HFFc6 (cell line): ENCODE measurements at places on chromosomes 5 and 9.

- peak; percentile 15 for DNase-seq
Observed at GRCh38 chr5:122775550-122776542, 966 bp downstream of the SNX2 start.

GRCh38 chr9:14193328-14193990, 120.5 kb downstream of the NFIB start:
- no peak for DNase-seq

DNA sequence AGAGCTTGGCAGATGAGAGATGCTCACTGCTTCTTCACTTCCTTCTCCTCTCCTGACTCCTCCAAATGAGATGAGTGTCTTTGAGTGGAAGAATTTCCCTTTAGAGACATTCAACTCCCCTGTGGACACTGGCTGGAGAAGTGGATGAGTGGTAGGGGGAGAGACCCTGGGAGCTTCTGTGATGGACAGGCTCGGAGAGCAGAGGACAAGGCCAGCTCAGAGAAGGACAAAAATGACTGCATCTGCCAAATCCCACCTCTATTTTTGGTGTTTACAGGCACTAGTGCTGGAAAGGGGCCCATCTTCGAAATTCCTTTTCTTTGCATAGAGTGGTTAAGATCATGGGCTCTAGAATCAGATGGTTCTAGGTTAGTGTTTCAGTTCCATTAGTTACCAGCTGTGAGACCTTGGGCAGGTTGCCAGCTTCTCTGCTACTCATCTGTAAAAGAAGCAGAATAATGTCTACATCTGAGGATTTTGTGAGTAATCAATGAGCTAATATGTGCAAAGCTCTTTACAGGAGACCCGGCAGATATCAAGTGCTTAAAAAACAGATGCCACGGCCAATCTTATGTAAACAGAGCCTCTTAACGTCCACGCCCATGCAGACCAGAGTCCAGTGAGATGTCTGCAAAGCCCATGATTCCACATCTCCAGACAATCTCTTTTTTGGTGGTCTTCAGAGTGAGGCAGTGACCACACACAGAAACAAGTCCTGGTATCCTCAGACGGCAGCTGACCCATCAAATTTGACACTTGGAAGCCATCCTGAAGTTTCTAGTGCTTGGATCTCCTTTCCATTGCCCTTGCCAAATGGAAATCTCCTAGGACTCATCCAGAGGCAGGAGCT, 13.6 kb upstream of the COL27A1 start:
- no peak for DNase-seq

DNA sequence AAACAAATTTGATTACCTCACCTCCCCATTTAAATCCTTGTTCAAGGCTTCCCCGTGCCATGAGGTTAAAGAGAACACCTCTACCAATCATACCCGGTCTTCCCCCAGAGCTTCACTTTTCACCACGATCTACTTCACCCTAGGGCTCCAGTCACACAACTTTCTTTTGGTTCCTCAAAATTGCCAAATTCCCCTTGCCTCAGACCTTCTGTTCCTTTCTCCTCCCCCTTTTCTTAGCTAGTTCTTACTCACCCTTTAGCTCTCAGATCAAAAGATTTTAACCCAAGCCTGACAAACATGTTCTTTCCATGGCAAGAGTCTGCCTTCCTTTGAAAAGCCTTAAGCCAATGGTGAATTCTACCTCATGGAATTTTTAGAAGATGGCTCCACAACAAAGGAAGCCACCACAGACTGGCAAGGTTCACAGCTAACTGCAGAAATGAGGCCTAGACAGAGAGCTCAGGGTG, 56.7 kb downstream of the MAPKAP1 start:
- DNase-seq, result peak; percentile 63

- no peak for DNase-seq
Observed at GRCh38 chr9:18499980-18500379, 26.0 kb downstream of the ADAMTSL1 start.

DNA sequence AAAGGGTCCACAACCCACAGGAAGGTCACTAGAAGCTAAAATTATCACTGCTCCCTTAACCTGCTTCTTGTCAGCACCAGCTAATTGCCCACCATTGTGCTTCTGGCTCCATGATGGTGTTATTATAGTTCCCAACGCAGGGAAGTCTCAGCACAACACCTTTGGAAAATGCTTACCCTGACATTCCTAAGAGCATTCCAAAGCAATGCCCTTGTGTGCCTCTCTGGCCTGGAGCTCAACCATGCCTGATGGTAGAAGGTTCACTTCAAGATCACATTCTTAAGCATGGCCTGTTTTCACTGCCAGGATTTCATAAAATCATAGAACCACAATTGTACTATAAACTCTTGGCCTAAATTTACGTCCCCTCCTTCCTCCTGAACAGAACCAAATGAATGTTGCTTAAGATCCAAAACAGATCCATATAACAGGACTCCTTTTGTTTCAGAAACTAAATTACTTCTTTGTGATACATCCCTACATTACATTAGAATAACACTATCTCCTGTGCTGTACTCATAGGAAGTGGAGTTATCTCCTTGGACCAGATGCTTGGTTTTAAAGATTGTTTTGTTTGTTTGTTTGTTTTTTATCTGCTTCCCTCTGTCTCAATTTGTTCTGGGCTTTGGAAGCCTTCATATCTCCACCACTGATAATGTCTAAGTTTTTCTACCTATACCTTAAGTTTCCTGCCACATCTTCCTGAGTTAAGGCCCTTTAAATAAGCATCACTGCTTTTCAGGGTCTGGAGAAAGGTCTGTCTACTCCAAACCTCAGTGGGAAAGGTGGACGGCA, 32.1 kb downstream of the ARL15 start:
- DNase-seq, result no peak

GRCh38 chr9:116506685-116507084, 180.4 kb upstream of the TRIM32 start:
- DNase-seq, result no peak

DNA sequence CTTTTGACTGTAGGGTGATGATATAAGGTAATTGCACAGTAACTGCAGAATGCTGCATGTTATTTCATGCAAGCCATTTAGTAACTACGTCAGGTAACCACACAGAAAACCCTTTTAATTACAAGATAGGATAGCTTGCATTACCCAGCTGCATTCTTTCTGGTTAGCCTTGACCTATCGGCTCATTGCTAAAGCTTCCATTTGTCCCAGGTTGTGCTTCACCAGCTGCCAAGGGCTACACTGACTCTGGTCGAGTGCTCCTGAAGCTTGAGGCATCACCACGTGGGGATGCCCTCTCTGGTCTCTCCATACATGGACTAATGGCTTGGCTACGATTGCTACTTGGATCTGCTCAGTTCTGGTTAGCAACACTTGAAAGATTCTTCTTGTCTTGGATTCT, 81.1 kb upstream of the SLC12A2 start:
- DNase-seq, result no peak

GRCh38 chr9:136723362-136723976, 11.1 kb downstream of the DIPK1B start:
- DNase-seq, result no peak

- DNase-seq, result no peak
Observed at GRCh38 chr9:69036309-69036708, 757 bp downstream of the FXN start.

- DNase-seq, result no peak
Observed at GRCh38 chr5:103373597-103374472, 115.3 kb downstream of the MACIR start.

DNA sequence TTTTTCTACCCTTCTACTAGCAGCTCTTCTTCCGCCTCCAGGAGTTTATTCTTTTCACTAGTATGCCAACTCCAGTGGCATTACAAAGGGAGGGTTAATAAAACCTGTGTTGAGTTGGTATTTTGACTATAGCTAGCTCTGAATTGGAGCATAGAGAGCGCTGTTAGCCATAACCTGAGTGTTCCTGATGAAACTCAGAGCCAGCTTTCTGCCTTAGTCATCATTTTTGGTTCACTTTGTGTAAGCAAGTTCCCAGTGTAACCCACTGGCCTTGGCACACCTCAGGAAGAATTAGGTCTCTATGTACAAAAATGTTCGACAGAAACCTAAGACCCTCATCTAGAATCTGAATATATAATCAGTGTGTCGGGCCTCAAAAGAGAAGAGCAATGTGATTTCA, 238.9 kb downstream of the NR3C1 start:
- DNase-seq, result no peak

- no peak for DNase-seq
Observed at GRCh38 chr5:178688551-178688950, 41.9 kb downstream of the ZNF354A start.

DNA sequence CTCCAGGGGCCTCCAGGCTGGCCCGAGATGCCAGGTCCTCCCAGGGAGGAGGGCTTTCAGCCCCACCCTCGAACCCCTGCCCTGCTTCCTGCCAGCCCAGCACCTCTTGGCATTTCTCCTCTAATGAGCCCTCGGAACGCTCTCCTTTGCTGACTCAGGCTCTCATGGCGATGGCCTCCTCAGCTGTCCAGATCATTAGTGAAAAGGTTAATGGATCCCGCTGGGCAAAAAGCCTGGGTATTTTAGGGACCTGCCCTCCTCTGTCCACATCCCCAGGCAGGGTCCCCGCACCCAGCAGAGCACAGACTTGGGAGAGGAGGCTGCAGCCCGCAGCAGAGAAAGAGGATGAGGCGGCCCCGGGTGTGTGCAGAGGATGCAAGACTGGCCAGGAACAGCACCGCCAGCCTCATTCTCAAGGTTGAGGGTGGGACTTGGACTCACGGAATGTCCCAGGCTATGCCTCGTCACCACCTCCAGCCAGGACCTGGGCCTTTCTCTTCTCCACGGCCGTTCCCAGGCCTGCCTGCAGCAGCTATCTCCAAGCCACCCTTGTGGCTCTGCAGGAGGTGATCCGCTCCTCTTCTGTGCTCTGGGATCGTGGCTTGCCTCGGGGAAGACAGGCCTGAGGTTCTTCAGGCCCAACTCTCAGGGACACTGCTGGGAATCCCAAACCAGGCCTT, 23.0 kb upstream of the ADAMTS2 start:
- no peak for DNase-seq

DNA sequence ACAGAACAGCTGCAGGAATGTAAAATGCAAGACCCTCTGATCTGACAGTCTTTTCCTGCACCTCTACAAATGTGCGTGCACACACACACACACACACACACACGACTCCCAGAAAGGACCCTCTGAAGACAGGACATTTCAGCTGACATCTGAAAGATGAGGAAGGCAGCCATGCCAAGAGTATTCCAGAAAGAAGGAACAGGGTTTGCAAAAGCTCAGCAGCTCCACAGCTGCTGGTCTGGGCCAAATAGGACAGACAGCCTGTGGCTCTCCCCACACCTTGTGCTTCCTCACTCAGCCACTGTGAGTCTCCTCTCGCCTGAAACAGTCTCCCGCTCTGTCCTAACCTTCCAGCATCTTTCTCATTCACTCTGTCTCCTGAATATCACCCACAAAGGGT, 189.0 kb downstream of the PALM2AKAP2 start:
- DNase-seq, result peak; percentile 35

DNA sequence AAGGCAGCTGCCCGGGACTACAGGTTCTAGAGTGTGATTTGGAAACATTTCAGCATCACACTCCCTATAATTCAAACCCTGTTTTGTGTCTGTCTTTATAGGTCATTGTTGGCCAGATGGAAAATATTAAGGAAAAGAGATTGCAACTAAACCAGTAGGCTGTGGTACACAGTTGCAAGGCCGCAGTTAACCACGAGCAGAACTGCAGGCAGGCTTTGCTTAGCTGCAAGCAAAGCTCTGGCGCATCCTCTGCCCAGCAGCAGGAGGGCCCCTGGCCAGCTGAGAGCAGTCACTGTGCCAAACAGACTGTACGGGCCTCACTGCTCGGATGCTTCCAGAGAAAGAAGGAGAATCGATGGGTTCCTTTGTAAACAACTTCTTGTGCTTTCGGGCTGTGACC, 204.5 kb downstream of the DENND1A start:
- peak; percentile 8 for DNase-seq
